Renal cortical epithelial cell (primary cell): ENCODE measurements at places on chromosomes 7 and 10.

DNA sequence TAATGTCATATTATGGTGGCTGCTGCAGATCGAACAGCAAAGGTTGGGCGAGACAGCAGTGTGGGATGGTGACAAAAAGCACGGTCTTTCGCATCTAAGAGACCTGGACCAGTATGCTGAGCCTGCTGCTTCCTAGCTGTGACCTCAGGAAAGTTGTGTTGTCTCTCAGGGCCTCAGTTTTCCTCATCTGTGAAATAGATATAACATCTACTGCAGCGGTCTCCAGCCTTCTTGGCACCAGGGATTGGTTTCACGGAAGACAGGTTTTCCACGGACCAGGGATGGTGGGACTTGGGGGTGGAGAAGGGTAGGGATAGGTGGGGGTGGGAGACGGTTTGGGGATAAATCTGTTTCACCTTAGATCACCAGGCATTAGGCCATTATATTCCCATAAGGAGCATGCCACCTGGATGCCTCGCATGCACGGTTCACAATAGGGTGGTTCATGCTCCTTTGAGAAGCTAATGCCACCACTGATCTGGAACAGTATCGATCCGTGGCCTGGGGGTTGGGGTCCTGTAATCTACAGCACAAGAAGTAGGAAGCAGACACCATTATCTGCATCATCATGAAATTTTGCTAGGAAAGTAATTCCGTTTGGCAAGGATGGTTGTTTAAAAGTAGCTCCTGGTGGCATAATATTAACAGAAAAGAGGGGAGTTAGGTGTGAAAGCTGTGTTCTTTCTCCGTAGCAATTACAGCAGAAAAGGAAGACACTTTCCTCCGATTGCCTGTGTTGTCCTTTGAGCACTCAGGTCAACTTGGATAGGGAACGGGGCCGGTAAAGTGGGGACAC, 10.8 kb downstream of the KLF6 start:
- DNase-seq = peak; percentile 86

DNA sequence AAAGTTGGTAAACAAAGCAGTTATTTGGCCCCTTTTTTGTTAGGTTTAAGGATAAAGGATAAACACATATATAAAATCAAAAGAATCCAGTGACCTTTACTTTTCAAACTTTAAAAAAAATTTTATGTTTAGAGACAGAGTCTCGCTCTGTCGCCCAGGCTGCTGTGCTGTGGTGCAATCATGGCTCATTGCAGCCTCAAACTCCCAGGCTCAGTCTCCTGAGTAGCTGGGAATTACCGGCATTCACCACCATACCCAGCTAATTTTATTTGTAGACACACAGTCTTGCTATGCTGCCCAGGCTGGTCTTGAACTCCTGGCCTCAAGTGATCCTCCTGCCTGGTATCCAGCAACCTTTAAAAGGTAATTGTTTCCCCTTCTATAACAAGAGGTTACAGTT, 31.3 kb downstream of the GNA12 start:
- DNase-seq = peak; percentile 82

- DNase-seq = no peak
These were observed 50.9 kb downstream of the AFAP1L2 start for GRCh38 chr10:114353383-114353782.

DNA sequence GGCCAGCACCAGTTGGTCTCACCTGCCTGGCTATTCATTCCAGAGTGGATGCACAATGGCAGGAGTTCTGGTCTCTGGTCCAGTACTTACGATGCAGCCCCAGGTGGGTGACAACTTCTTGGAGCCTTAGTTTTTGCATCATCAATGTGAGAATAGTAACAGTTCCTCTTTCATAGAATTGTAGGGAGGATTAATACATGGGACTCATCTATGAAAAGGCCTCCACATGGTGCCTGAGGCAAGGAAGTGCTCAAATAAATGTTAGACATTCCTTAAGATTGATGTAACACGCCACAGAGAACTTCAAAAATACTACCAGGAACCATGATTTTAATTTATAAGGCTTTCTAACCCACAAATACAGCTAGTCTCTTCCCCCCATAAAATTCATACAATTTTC, 120.1 kb upstream of the CHST15 start:
- no peak for DNase-seq

DNA sequence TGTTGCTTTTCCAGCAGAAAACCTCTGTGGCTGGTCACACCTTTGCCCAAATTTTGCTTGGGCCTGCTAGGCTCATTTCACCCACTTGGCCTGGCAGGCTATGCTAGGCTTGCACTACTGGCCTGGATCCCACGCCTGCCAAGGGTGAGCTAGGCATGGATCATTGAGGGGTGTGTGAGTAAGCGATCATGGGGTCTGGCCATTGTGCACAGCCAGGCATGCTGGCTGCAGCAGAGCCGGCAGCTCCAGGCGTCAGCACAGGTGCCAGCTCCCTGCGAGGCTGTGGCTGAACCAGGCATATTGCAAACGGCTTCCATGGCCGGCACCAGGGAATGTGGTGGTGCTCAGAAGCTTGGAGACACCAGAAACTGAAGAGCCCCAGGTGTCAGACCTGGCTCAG, 19.2 kb downstream of the CFAP70 start:
- no peak for DNase-seq

- DNase-seq = no peak
These were observed 17.8 kb upstream of the ZKSCAN1 start for GRCh38 chr7:99997545-99998137.

DNA sequence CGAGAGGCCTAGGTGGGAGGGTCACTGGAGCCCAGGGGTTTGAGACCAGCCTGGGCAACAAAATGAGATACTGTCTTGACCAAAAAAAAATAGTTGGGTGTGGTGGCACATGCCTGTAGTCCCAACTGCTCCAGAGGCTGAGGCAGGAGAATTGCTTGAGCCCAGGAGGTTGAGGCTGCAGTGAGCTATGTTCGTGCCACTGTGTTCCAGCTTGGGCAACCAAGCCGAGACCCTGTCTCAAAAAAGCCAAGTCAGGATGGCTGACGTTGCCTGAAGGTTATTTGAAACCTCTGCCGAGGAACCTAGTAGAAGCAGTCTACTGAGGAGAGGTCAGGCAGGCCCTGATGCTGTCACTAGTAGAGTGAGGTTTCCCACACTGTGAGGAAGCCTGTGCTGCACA, 22.8 kb downstream of the DNAJB6 start:
- no peak for DNase-seq

DNA sequence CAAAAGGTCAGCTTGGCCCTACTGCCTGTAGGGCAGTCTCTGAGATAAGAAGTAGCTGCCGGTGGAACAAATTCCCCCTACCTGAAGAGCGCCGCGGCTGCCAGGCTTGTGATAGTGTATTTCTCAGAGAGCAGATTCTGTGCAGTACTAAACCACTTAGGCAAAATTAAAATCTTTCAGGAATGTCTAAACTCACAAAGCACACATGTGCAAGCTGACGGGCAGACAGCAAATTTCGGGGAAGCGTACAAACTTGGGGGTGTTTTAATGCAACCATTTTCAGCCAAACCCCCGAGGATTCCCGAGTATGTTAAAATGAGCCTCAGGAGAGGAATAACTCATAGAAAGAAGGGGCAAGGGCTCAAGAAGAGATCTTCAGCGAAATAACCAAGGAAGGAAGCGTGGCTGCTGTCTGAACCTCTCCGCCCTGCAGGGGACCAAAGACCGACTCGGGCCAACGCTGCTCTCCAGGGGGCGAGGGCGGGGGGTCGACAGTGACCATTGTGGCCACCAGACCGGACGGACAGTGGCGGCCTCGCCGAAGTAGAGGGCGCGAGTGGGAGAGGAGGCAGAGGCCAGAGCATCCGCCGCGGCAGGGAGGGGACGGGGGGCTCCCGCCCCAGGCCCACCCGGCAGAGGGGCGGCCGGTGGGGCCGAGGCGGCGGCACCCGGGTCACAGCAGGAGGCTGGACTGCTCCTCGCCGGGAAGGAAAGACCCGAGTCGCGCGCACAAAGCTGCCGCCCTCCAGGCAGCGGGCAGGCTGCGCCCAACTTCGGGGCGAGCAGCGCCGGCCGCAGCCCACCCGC, 819 bp downstream of the HYCC1 start:
- peak; percentile 22 for DNase-seq

GRCh38 chr7:22460363-22460988, 39.5 kb downstream of the STEAP1B start:
- DNase-seq = no peak

DNA sequence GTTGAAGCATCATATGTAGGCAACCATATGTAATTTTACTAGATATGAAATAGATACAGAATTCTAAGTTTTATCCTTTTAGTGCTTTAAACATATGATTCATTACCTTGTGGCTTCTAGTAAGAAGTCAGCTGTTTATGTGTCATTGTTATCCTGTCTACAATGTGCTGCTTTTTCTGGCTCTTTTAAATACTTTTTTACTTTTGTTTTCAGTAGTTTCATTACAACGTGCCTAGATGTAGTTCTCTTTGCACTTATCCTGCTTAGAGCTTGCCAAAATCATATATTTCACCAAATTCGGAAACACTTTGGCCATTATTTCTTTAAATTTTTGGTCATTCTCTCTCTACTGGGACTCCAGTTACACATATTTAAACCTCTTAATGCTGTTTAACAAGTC, 26.4 kb downstream of the YAE1 start:
- peak; percentile 90 for DNase-seq

- DNase-seq = peak; percentile 13
These were observed 274.9 kb upstream of the GALNT17 start for GRCh38 chr7:70856901-70857630.

DNA sequence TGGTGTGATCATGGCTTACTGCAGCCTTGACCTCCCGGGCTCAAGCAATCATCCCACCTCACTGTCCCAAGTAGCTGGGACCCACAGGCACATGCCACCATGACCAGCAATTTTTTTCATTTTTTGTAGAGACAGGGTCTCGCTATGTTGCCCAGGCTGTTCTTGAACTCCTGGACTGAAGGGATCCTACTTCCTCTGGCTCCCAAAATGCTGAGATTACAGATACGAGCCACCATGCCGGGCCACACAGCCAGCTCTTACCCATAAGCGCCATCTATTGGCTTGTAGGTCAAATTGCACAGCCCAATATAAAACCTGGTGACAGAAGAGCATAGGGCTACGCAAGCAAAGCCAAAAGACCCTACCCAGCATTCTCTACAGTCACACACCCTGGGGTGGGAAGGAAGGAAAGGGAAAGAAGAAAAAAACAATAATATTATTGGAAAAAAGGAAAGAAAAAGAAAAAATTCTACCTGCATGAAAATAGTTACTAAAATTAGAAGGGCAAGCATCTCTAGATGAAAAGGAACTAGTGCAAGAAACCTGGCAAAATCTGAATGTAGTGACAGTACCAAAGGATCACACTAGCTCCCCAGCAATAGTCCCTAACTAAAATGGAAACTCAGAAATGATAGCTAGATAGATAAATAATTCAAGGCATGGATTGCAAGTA, 29.4 kb upstream of the AMPH start:
- DNase-seq = peak; percentile 21

GRCh38 chr10:133308421-133309099, at the start of the genes TUBGCP2 and ZNF511:
TSS of gene TUBGCP2 (minus strand) at chr10:133308872. CDS start at chr10:133302941, 5,931 bp downstream.
TSS of gene ZNF511 (plus strand) at chr10:133308914. CDS start at chr10:133308944, 30 bp downstream.
- DNase-seq = peak; percentile 34

- no peak for DNase-seq
These were observed 75.2 kb downstream of the MYL10 start for GRCh38 chr7:101553771-101554445.

DNA sequence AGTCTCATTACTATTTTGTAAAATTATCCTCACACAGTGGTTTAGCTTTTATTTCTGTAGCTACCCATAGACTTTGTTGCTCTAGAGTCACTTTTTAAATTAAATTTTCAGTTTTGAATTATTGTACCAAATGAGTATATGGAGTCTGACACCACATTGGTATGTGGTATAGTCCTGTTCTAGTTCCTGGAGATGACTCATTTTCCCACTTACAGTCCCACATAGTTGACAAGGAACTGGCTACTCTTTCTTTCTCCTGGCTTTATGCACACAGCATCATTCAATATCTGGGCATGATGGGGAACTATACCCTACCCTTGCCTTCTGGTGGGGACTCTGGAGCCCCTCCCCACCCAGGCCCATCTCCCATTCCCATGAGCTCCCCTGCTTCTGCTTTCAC, 92.6 kb upstream of the RAB11FIP2 start:
- peak; percentile 70 for DNase-seq

DNA sequence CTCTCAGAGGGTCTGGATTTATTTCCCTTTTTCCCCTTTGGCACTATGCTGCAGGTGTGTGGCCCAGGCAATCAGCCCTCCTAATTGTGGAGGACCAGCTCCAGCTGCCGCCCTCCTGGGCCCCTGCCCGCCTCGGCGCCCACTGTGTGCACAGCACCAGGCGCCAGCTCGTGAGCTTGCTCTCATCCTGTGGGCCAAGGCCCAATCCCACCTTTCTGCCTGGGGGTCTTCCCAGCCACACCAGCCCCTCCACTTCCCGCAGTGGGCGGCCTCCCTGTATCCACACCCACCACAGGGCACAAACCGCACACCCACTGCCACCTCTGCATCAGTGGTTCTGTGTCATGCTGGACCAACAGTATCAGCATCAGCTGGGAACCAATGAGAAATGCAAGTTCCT, 25.5 kb upstream of the SLIT1 start:
- no peak for DNase-seq

- DNase-seq = no peak
These were observed 170.5 kb downstream of the RPS24 start for GRCh38 chr10:78203915-78204818.

DNA sequence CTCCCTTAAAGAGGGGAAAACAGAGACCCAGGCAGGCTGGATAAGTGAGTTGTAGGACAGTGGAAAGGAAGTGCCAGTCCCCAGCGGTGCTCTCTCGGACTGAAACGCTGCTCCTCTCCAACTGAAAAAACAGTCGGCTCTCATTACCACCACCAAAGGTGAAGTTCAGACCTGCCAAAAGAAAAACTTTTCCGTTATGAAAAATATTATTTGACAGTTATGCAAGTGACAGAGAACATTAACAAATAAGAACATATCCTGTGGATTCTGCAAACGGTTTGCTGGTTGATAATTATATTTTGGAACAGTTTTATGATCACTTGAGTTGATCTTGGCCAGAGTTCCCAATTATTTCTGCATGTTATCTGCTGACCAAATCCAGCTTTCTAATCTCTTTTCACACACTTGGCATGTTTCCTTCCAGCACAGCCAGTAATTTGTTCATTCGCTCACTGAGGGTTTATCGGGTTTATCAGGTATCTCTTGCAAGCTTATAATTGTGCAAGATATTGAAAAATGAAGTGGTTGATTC, 82.6 kb downstream of the PTPRE start:
- DNase-seq = no peak

- no peak for DNase-seq
These were observed at the start of gene ANTXRL for GRCh38 chr10:46286991-46287693. TSS of gene ANTXRL (plus strand) at chr10:46286997. CDS start at chr10:46287263, 266 bp downstream.

- peak; percentile 99 for DNase-seq
These were observed 67.5 kb upstream of the INSIG1 start for GRCh38 chr7:155230169-155230593.

DNA sequence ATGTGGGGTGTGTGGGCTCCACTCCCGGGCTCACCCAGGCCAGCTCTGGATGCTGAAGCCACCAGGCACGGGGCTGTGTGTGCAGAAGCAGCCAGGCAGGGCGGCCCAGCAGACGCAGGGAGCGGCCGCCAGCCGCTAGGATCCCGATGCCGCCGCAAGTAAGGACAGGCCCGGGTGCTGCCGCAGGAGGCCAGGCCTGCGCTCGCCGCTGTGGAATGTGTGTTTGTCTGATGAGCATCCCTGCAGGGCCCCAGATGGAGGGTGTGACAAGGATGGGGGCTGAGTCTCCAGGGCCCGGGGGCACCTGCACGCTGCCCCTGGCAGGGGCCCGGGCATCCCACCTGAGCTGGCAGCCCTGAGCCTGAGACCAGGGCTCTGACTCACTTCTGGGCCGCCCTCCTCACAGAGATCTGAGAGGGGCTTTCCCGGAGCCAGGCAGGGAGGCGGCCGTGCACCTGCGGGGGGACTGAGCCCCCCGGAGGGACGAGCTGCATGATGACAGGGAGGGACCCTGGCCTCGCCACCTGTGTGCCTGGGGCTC, 101.5 kb downstream of the FOXL3 start:
- DNase-seq = no peak
